ENCODE measurements at places on chromosomes 2 and 18. TPM values are rescaled to one million over a fixed set of nuclear protein-coding genes. Genes with fewer than 3 reads are reported as not detected.

DNA sequence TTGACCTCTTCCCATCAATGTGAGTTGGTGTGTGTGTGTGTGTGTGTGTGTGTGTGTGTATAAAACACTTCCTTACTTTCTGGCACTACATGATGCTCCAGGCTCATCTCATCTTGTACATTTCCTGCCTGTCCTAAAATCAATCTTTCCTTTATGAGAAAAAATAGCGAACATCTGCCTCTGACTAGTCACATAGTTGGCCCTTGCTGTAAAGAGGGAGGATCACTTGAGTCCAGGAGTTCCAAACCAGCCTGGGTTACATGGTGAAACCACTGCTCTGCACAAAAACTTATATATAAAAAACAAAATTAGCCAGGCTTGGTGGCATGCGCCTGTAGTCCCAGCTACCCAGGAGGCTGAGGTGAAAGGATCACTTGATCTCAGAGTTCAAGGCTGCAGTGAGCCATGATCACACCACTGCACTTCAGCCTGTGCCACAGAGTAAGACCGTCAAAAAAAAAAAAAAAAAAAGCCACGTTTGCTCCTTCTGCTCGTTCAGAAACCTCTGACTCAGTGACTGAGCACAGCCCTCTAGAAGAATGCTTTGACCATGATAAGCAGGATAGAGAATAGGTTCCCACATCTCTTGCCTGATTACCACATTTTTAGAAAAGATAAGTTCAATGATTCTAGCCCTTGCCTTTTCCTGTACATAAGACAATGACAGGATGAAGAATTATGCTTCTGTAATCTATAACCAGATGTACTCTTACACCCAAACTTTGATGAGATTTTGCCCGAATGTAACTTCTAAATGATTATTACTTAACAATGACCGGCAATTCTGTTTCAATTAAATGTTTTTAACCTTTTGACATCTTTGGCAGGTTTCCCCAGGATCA lies 45.2 kb upstream of the ST3GAL5 start:
- no peak for DNase-seq

DNA sequence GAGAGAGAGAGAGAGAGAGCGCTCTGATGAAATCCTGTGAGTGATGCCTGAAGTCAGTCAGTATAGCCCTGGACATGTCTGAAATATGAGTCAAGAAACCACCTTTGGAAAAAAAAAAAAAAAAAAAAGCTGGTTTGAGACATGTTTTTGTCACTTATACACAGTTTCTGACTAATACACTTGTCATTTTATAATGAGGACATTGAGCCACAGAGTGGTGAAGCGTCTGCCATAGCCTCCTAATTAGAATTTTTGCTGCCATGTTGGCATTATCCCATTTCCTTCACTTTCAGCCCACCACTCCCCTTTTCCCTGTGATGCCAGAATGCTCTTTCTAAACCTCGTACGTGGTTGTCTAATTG lies 15.7 kb upstream of the MYO3B start:
- DNase-seq, result no peak

PIEZO2 gene
- polyA plus RNA-seq, result 16.9 TPM

TUBB8B gene
- polyA plus RNA-seq, result 0.64 TPM

- no peak for DNase-seq
These were observed 1058.3 kb upstream of the TMEFF2 start for GRCh38 chr2:193253014-193253530.

- no peak for DNase-seq
These were observed 24.2 kb downstream of the ADI1 start for GRCh38 chr2:3494984-3495666.

YES1 gene
- 72.4 TPM for polyA plus RNA-seq

GRCh38 chr2:180010701-180011100 lies 3.6 kb upstream of the CWC22 start:
- DNase-seq, result no peak

DNA sequence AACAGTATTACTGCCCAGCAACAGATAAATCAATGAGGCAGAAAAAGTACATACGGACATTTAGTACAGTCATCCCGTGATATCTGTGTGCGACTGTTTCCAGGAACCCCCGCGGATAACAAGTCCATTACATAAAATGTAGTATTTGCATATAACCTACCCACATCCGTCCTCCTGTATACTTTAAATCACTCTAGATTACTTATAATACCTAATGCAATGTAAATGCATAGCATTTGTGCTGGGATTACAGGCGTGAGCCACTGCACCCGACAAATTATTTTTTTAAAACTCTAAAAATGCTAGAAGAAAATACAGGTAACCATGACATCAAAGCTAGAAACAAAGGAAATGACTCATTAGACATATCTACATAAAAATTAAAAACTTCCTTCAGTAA lies 91.6 kb downstream of the FAM161A start:
- DNase-seq, result no peak

- DNase-seq, result no peak
These were observed 933.7 kb downstream of the NRXN1 start for GRCh38 chr2:50098242-50098641.

LOXHD1 gene
- polyA plus RNA-seq, result 0.28 TPM

DNA sequence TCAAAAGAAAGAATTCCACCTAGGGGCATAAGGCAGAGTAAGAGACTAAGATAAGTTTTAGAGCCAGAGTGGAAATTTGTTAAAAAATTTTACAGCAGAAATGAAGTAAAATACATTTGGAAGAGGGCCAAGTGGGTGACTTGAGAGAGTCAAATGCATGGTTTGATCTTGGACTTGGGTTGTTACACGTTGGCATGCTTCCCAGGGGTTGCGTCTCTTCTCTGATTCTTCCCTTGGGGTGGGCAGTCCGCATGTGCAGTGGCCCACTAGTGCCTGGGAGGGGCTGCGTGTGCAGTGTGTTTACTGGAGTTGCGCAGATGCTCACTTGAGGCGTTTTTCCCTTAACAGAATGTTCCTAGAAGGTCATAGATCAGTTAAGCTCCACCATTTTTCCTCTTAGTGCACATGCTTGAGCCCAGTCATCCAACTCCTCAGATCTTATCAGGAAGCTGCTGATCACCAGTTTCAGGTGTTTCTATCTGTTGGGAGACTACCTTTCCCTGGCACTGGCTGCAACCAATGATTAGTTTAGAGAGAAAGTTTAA lies 13.1 kb downstream of the SEH1L start:
- DNase-seq, result no peak

EVX2 gene
- 0.04 TPM for polyA plus RNA-seq

DNA sequence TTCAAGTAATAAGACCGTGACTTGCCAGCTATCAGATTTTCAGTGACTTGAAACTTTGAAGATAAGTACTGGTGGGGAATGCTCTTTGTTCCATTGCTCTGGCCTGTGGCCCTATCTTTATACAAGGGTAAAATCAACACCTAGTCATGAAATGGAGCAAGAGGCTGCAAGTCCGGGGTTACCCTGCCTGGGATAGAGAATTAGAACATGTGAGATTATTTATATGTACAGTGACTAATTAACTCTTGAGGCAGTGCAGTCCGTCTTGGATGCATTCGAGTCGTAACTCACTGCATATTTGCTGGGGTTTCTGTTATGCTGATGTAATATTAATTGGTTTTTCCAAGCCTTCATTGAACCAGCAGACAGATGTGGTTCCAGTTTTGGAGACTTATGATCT lies 105.8 kb upstream of the LYPD6 start:
- no peak for DNase-seq

DNA sequence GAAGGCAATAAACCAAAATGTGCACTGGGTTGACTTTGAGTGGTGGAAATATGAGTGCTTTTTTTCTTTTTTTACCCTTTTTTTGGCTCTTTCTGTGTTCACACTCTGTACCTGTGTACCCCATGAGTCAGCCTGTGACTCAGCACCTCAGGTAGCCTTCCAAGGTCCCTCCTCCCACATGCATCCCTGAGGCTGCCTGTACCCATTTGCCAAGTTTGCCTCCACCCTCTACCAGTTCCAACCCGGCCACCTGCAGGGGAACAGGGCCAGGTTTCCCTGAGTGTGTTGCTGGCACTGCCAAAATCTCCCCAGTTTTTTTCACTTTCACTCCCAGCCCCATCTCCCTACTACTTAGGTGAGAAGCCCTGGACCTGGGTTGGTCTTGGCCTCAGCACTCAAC lies 14.0 kb downstream of the CXCR1 start:
- no peak for DNase-seq

FANCL gene
- 56.8 TPM for polyA plus RNA-seq

DNA sequence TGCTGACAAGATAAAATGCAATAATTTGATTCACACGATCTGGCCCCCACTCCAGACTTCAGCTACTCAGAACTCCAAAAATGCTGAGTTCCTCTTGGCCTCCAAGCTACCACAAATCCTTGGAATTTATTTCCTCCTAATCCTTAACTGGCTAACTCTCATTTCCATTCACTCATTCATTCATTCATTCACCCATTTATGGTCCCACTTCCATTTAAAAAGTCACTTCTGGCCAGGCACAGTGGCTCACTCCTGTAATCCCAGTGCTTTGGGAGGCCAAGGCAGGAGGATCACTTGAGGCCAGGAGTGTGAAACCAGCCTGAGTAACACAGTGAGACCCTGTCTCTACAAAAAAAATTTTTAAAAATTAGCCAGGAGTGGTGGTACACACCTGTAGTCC lies 12.5 kb downstream of the SOS1 start:
- DNase-seq, result no peak

TTLL4 gene
- 33.4 TPM for polyA plus RNA-seq

DNA sequence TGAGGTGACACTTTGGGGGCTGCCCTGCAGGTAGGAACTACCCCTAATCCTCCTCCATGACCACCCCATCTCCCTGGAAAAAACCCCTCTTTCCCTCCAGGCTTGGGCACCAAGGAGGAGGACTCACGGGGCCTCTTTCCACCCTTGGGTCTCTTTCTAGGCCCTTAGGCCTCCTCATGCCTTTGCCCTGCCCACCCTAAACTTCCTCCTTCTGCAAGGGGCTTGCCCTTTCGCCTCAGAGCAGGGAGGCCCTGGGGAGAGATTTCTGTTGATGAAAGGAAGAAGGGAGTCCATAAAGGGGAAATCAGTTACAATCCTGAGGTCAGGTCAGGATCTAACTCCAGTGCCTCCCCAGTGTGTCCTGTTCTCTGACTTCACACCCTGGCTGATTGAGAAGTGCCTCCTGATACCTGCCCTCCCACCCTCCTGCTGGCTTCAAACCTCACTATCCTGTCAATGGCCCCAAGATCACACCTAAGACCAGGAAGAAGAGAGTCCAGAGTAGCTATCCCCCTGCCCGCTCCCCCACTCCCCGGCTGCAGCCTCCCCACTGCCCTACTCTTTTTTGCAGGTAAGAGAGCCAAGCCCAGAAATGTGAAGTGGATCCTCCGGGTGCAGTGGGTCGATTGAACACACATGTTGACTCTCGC lies 16.7 kb upstream of the TNS1 start:
- no peak for DNase-seq

FEV gene
- polyA plus RNA-seq, result 0.10 TPM

DNA sequence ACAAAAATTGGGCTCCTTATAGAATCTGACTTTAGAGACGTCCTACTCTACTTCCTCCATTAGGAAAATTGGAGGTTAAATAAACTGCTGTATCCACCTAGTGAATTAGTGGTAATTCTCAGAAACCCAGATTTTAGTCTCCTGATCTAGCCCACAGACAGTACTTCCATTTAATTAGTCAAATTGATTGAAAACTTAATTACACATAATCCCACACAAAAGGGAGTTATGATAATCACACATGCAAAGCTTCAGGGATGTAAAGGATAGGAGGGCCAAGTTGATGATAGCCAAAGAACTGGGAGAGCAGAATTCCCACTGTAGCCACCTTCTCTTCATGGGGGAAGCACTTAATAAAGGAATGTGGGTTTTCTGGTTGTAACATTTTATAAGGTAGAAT lies 471.9 kb downstream of the TMEM182 start:
- DNase-seq, result no peak

DNA sequence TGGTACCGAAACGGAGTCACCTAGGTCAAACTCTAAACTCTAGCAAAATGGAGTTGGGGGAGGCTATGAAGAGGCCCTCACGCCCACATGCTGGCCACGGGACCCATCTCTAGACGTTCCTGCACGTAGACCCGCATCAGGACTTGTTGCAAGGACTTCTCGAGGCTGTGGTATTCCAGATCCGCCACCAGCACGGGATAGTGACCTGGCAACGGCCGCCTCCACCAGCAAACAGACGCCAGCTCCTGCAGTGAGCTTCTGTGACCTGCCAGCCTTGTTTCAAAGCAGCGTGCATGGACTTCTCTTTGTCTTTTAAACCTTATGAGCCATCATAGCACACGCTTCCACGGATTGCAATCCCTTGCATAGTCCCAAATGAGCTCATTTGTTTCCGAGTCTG lies 40.3 kb upstream of the RALBP1 start:
- DNase-seq, result no peak

SLC4A5 gene
- 2.2 TPM for polyA plus RNA-seq

CRYGC gene
- polyA plus RNA-seq, result not detected

CCDC148 gene
- 8.2 TPM for polyA plus RNA-seq

- DNase-seq, result no peak
These were observed 227.8 kb downstream of the TMEM163 start for GRCh38 chr2:134491022-134491421.

KIAA2012 gene
- polyA plus RNA-seq, result 0.07 TPM

GRCh38 chr2:54372361-54372760 lies 83.8 kb upstream of the SPTBN1 start:
- DNase-seq, result no peak

DNA sequence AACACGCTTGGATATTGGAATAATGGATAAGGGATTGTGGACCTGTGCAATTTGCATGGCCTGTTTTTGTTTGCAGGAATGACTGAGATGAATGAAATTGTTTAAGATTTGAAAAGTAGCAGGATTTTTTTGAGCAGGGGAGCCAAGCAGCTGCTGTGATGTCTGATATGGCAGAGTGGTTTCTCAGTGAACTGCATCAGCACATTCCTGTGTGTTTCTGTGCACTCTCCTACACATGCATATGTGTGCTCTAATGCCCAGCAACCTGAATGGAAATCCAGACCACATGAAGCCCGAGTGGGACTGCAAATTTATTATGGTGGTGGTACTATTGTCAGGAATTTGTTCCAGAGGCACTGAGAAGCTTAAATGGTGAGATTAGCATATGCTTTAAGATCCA lies 161.7 kb downstream of the PARD3B start:
- DNase-seq, result no peak

- no peak for DNase-seq
These were observed 23.5 kb upstream of the DNMT3A start for GRCh38 chr2:25365241-25365640.

GRCh38 chr2:153354377-153354776 lies 124.2 kb downstream of the RPRM start:
- no peak for DNase-seq

FIGN gene
- 7.9 TPM for polyA plus RNA-seq

- DNase-seq, result no peak
These were observed 126.4 kb upstream of the HAAO start for GRCh38 chr2:42918671-42919318.

PRKCE gene
- polyA plus RNA-seq, result 8.7 TPM

DNA sequence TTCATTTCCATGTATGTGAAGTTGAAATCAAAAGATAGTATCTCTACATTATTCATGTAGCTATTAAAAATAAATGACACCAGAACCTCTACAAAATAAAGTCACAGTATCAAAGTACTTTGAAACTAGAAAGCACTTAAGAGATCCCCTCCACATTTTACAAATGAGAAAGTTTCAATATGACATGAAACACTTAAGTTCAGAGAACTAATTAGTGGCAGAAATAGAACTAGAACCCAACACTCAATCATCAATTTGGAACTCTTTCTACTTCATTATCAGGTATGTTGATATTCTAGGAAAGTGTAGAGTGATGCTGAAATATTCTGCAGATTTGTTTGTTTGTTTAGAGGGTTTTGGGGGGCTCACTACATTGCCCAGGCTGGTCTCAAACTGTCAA lies 145.6 kb downstream of the MEMO1 start:
- no peak for DNase-seq

- DNase-seq, result no peak
These were observed 201.5 kb downstream of the SP3 start for GRCh38 chr2:173763641-173764040.
